ENCODE measurements at places on chromosomes 3 and 15. TPM values are rescaled to one million over a fixed set of nuclear protein-coding genes. Genes with fewer than 3 reads are reported as not detected.

The BCHE gene
- 28.6 TPM for total RNA-seq

The ATP8B4 gene
- 0.39 TPM for total RNA-seq

The RETNLB gene
- total RNA-seq, result not detected

The NKIRAS1 gene
- total RNA-seq, result 9.7 TPM

The GOLGA8M gene
- 0.26 TPM for total RNA-seq

The DUOXA2 gene
- not detected for total RNA-seq

The GOLGA6D gene
- total RNA-seq, result not detected

The KBTBD13 gene
- total RNA-seq, result 0.13 TPM

Measured in epithelial cell of alveolus of lung (primary cell).